ENCODE measurements at places on chromosomes 12 and 14. TPM values are rescaled to one million over a fixed set of nuclear protein-coding genes. Genes with fewer than 3 reads are reported as not detected.

Gene UNC79
- total RNA-seq = 1.6 TPM

GRCh38 chr12:26746121-26746714, 86.8 kb downstream of the ITPR2 start:
- no peak overlapping the region for H3K4me3 ChIP-seq
- peaks cover 27% of the 10 kb centered on the region for H3K4me1 ChIP-seq
- H3K27ac ChIP-seq = no peak overlapping the region
- no peaks in the 10 kb centered on the region for H3K27me3 ChIP-seq

GRCh38 chr14:53509276-53510244, 356.4 kb upstream of the DDHD1 start:
- H3K27ac ChIP-seq = no peak overlapping the region
- no peak overlapping the region for H3K4me3 ChIP-seq
- DNase-seq = peak; percentile 20

DNA sequence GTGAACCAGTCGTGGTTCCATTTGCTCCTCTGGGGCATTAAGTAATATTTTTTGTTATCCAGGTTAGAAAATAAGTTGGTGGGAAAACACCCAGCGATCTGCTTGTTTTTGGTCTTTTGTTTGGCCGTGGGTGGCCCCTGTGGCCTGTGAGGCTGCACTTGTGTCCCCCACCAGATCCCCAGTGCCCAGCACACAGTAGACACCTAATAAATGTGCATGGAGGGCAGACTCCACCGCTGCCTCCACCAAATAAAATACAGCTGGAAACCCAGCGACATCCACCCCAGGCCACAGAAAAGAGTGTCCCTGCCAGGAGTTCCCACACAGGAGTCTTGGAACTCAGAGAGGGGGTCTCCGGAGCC, 8.3 kb upstream of the PPP1R13B start:
- no peak overlapping the region for H3K4me3 ChIP-seq
- peak overlapping the region; percentile 81 for H3K27ac ChIP-seq
- H3K4me1 ChIP-seq = peaks cover 10% of the 10 kb centered on the region
- DNase-seq = no peak
- no peaks in the 10 kb centered on the region for H3K27me3 ChIP-seq
